ENCODE measurements at places on chromosomes 7 and 10.

- DNase-seq: no peak
Measured at GRCh38 chr7:111329367-111330234, 232.7 kb downstream of the IMMP2L start.

GRCh38 chr10:8302565-8302964 is 248.1 kb downstream of the GATA3 start:
- no peak for DNase-seq

- DNase-seq: no peak
Measured at GRCh38 chr10:125866421-125867029, 14.6 kb downstream of the DHX32 start.

- no peak for DNase-seq
Measured at GRCh38 chr10:17427201-17427600, 27.2 kb downstream of the ST8SIA6 start.

DNA sequence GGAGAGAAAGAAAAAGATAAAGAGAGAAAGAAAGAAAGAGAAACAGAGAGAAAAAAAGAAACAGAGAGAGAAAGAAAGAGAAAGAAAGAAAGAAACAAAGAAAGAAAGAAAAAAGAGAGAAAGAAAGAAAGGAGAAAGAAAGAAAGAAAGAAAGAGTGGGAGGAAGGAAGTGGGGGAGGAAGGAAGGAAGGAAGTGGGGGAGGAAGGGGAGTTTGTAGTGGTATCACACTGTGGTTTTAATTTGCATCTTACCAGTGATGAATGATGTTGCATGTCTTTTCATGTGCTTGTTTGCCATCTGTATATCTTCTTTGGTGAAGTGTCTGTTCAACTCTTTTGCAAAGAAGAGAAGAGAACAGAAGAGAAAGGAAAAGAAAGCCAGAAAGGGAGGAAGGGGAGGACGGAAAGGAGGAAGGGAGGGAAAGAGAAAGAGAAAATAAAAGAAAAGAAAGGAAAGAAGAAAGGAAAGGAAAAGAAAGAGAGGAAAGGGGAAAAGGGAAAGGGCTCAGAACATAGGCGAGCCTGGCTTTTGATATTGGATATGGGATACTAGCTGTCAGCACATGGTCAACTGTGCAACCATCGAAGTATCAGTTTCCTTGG is 79.2 kb upstream of the FRMD4A start:
- DNase-seq: no peak

- no peak for DNase-seq
Measured at GRCh38 chr7:79673969-79674368, 220.5 kb upstream of the MAGI2 start.

DNA sequence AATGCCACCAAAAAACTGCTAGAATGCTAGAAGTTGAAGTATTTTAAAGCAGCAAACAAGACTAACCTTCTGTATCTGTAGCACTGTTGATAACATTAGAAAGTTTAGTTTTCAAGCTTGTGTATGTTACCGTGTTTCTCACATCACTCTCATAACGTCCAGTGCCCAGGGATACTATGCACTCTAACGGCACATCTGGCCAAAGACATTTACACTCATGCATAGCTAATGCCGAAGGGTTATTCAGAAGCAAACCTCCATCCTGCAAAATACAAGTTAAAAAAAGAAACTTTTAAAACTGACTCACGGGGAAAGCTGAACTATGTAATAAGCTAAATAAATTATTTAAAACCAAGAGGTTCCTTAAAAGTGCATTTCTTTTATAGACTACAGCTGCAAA is 22.9 kb upstream of the NRCAM start:
- DNase-seq: no peak

DNA sequence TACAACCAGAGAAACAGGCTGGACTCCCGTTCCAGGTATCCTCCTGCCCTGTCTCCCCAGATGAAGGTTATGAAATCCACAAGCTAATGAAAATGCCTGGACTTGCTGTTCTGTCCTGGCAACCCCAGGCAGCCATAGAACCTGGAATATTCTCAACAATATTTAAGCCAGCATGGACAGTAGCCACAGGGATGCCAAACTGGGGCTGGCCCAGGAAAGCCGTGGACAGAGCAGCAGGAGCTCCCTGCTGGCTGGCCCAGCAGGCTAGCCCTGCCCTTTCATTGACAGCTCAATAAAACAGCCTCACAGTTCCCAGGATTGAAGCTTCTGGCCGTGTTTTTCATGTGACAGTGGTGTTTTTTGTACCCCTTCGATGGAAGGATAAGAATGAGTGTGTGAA is 230.6 kb downstream of the BMPER start:
- DNase-seq: no peak

DNA sequence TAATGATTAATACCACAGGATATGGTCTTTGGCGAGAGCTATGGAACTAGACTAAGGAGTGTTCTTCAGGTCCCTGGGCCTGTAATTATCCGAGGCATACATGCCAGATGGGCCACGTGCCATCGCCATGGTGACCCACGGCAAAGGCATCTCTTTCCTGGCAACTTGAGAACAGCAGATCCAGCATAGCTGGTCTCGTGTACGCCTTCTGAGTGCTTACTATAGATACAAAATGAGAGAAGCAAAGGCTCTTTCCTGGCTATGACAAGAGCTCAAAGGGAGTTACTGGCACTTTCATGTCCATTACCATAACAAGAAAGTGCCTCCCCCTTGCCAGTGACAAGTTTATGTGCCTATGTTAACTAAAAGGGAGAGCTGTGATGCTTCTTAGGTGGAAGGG is 26.0 kb upstream of the GLI3 start:
- DNase-seq: no peak

DNA sequence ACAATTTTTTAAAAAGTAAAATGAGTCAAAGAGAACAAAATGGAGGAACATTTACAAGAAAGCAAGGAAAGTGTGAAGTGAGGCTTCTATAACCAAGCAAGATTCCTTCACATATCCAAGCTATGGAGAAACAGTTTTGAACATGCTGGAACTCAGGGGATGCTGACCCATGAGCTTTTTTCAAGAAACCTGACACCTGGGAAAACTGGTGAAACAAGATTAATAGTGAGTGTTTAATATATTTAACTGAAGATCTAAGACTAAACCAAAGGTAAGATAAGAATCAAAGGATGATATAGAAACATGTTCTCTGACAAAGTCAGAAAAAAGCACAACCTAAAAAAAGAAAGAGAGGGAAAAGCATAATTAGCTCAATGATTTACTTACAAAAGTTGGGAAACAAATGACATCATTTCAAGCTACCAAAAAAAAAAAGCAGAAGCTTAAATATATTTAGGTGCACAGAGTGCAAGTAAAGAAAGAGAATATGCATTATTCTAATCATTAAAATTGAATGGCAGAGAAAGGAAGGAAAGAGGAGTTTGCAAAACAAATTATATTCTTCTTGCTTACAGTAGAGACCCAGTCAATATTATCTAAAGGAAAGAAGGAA is 24.9 kb downstream of the C7orf25 start:
- DNase-seq: no peak

DNA sequence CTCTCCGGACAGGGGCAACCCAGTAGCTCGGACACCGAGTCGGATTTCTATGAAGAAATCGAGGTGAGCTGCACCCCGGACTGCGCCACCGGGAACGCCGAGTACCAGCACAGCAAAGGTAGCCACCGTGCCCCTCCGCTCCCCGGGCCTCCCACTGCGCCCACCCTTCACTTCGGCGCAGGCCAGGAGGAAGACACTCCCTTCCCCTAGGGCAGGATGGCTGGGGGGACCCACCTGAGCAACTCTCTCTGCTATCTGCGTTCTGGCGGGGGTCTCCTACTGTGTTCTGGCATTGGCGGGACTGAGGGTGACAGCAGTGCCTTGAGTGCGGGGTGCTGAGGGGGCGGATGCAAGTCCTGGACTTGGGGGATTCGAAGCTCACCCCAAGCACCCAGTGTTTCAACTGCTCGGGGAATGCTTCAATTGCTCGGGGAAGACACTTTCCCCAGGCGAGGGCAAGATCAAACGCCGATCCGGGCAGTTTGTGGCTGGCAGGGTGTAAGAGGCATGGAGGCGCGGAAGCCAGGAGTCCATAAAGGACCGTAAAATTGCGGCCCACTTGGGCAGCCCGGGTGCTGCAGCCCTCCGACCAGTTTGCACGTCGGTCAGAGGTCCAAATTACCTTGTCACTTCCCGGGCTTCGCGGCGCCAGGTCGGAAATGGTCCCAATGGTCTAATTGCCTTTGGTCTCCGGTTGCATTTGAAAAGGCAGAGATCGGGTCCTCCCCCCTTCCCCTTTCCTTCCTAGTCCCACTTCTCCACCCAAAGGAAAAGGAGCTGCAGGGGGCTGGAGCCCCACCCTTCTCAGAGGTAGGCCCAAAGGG is 950 bp downstream of the EVX1 start:
- no peak for DNase-seq

GRCh38 chr10:119703903-119704508 is 21.8 kb upstream of the INPP5F start:
- DNase-seq: no peak

- no peak for DNase-seq
Measured at GRCh38 chr7:1104516-1105179, 16.7 kb downstream of the GPER1 start.

GRCh38 chr10:14087566-14087965 is 243.2 kb downstream of the FRMD4A start:
- no peak for DNase-seq

GRCh38 chr7:21771906-21772610 is 173.6 kb downstream of the CDCA7L start:
- no peak for DNase-seq

DNA sequence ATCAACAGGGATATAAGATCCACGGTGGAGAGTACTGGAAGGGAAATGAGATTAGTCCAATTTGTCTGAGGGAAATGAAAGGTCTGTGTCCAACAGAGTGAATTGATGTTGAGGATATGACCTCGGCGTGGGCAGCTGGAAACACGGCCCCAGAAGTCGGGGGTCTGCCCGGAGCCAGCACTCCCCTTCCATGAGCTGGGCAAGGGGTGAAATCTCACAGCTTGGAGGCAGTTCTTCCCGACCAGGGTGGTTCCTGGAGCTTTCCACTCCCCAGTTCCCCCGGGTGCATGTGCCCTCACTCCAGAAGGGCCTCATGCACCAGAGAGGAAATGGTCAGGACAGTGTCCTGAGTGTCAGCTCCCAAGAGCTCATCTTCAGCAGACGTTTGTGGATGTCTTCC is 264.7 kb upstream of the PPP2R2D start:
- DNase-seq: no peak

DNA sequence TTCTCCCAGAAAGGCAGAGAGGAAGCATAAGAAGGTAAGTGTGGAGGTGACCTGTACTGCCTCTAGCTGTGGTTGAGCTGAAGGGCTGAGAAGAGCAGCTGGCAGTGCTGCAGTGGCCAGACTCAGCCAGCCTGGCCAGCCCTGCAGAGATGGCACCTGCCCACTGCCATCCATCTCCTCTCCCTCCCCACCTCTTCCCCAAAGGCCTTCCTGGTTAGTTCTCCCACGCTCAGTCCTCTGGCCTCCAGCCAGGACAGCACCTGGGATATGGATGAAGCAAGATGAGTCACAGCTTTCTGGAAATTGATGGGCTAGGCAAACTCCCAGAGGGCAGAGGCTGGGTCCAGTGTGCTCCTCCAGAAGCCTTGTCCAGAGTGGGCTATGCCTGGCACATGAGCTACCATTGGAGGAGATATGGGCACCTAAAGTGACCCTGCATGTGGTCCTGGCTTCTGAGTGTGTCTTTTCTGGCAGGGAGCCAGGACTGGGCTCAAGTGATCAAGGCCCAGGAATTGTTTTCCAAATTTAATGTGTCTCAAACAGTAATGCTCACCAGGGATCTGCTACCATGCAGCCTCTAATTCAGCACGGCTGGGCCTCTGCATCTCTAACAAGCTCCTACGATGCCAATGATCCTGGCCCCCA is 81.0 kb upstream of the CACUL1 start:
- no peak for DNase-seq

DNA sequence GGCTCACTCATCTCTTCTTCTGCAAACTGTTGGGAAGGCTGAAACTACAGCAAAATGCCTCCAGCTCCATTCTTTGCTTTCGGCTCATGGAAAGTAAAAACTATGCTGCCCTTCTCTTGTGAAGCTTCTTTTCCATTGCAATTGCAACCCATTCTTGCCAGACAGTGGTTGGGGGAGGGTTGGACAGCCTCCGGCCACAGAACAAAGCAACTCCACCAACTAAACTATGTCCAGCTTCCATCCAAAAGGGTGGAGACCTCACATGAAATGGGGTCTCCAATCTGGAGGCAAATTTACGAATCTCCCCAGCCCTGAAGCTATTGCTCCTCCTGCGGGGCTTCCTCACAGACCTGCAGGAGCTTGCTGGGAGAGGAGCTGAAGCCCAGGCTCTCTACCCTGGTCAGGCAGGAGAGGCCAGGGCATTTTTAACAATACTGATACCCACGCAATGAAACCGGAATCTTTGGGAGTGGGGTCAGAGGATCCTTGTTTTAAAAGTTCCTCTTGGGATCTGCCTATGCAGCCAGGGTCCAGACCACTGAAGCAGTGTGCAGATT is 549 bp downstream of the GPNMB start:
- no peak for DNase-seq

- no peak for DNase-seq
Measured at GRCh38 chr7:100677308-100678267, 4.0 kb downstream of the GNB2 start.

- DNase-seq: peak; percentile 44
Measured at GRCh38 chr7:111528331-111528730, 34.0 kb downstream of the IMMP2L start.

GRCh38 chr7:149790146-149790548 is 16.8 kb upstream of the ZNF467 start:
- DNase-seq: no peak

DNA sequence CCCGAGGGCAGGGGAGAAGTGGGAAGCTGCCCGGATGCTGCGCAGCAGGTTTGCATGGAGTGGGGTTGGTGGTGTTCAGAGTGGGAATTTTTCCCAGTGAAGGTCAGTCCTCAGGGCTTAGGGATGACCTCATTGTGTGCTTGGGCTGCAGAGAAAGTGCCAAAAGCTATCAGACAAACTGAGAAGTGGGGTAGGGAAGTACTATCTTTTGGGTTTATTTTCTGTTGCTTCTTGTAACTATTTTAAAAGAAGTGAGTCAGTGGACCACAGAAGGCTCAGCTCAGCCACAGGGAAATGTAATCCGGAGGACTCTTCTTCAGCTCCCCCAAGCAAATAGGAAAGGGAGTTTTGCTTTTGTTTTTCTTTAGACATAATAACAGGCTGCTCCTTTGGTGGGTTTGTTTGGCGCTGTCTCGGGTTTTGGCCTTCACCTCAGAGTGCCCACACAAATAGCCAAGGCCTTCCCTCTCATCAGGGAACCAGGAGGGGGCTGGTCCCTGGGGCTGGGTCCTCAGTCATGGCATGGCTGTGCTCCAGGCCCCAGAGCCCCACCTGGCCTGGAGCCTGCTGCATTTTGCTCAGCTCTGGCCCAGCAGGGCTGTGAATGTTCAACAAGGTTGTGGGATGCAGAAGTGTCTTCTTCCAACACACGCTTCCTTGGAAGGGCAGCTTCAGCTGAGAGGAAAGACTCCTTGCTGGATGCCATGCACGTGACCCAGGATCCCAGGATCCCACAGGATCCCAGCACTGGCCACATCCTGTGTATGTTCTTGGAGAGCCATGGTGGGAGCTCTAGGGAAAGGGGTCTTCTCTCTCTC is 5.4 kb upstream of the FAM170B start:
- DNase-seq: no peak

GRCh38 chr7:128875523-128875948 is 12.9 kb downstream of the ATP6V1F start:
- DNase-seq: no peak
